ENCODE measurements at places on chromosomes 1 and 21. TPM values are rescaled to one million over a fixed set of nuclear protein-coding genes. Genes with fewer than 3 reads are reported as not detected.

DNA sequence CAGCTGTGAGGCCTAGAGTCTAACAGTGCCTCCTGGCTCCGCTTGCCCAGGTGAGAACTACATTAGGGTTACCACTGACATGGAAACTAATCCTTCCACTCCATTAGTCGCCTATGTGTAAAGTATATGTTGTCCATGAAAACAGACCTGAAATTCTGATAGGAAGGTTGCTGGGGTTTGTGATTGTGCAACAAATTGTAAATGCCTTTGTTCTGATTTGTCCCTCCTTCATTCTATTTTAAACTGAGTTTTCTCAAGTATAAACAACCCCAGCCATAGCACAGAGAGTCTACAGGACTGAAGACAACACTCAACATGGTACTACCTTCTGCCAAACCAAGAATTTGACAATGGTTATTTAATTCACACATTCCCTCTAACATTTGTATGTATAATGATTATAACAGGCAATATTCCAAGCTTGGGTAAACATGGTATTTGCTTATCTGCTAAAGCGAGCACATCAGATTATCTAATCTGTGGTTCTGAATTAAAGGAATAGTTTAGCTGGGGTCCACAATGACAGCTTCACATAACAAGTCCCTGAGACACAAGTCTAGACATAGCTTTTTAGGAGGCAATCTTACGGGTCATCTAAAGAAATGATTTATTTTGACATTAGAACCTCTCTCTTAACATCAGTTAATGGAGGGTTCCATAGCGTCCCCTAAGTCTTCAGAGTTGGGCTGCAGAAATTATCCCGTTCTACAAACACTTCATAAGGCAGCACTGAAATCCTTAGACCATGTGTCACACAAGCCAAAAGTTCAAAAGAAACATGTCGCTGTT is 633.0 kb downstream of the SMYD3 start:
- DNase-seq: no peak

The RUNX3 gene
- not detected for total RNA-seq

The SDF4 gene
- total RNA-seq: 104 TPM

- peak; percentile 98 for DNase-seq
Observed at GRCh38 chr1:156104065-156104810, 10.3 kb upstream of the LMNA start.

- no peak for DNase-seq
Observed at GRCh38 chr1:178091986-178092745, 1.7 kb upstream of the RASAL2 start.

DNA sequence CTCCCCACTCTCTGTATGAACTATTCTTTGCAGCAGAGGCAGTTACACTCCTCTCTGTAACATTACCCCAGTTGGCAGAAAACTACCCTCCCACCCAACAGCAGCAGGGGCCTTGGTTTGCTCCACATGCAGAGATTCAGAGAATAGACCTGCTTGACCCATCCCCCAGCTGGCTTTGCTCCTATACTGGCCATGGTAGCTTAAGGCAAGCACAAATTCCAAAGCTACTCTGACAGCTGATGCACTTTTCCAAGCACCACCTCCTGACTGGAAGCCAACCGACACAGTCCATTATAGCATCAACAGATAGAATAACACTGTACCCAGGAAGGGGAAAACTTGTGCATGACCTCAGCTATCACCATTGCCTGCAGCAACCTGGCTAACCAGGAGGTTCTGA is 846.5 kb upstream of the NCAM2 start:
- no peak for DNase-seq

The ORC1 gene
- total RNA-seq: 6.5 TPM

- DNase-seq: no peak
Observed at GRCh38 chr1:67731322-67731721, 46.3 kb downstream of the GADD45A start.

- DNase-seq: no peak
Observed at GRCh38 chr1:100879422-100879821, 15.2 kb downstream of the EXTL2 start.

DNA sequence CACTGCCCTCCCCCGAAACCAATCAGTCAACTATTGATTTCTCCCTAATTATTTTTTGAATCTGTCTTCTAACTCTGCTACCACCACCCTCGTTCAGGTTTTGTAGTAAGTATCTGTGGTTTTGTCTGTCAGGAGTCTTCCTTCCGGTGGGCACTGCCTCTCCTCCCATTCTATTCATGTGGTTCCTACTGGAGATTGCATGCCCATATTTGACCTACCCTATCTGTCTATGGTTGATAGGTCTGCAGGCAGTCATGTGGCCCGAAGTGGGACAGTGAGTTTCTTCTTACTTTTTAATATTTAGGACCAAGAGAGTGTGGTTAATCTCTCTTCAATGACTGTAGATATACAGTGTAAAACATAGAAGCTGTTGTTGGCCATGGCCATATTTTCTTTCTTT is 17.8 kb upstream of the MAST2 start:
- DNase-seq: no peak

The IGSF9 gene
- not detected for total RNA-seq

The CTH gene
- 1.0 TPM for total RNA-seq

The RGS5 gene
- total RNA-seq: 1.0 TPM

DNA sequence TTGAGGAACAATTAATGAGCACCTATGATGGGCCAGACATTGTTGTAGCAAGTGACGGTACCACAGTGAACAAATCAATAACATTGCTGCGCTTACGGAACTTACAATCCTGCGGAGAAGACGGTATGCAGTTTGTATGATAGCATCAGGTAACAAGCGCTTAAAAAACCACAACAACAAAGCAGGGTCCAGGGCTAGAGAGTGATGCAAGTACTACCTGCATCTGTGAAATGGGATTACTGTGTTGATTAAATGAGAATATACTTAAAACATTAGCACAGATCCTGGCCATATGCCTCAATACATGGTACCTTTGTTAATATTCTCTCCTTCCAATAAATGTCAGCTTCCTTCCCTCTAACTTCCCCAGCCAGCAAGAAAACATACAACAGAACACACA is 110.6 kb upstream of the ADAR start:
- no peak for DNase-seq

- no peak for DNase-seq
Observed at GRCh38 chr1:200005165-200005564, 22.3 kb upstream of the NR5A2 start.

The PCNX2 gene
- 1.4 TPM for total RNA-seq

The OR2G6 gene
- total RNA-seq: not detected

- no peak for DNase-seq
Observed at GRCh38 chr1:11280719-11281376, 7.8 kb downstream of the UBIAD1 start.

The PYHIN1 gene
- not detected for total RNA-seq

DNA sequence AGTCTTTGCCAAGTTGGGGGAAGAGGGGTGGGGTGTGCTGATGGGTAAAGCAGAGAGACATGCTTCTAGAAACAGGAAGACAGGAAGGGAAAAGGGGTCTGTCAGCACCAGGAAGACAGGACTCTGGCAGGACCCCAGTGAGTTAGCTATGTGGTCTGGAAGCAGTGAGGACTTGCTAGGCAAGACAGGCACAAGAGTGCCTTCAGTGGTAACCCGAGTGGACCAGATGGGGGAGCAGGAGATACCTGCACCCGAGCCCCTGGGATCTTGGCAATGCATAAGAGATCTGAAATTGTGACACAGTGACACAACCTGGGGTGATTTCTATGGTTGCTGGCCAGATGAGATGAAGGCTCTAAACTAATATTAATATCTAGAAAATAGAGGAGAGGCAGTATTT is 7.0 kb downstream of the TLR5 start:
- DNase-seq: no peak

The UQCRHL gene
- 0.76 TPM for total RNA-seq

DNA sequence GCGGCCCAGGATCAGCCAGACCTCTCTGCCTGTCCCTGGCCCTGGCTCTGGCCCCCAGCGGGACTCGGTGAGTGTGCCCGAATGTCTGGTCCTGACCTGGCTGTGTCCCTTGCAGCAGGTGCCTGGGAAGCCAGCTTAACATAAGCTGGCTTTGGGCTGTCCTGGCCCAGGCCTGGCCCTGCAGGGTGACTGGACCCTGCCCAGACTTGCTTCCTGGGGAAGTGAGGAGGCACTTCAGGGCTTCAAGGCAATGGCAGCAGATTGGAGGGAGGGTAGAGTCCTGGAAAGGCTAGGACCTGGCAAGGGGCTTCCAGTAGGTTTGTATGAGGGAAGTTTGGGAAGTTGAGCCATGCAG is 16.4 kb downstream of the RPS6KA1 start:
- DNase-seq: no peak

The GJB3 gene
- under 0.01 TPM for total RNA-seq

- DNase-seq: no peak
Observed at GRCh38 chr21:45838634-45839033, 142.9 kb upstream of the COL6A1 start.

- DNase-seq: no peak
Observed at GRCh38 chr1:243557866-243558265, 292.2 kb downstream of the AKT3 start.

The KRTAP19-4 gene
- total RNA-seq: not detected

GRCh38 chr1:159591981-159592380 is 4.4 kb downstream of the APCS start:
- no peak for DNase-seq

DNA sequence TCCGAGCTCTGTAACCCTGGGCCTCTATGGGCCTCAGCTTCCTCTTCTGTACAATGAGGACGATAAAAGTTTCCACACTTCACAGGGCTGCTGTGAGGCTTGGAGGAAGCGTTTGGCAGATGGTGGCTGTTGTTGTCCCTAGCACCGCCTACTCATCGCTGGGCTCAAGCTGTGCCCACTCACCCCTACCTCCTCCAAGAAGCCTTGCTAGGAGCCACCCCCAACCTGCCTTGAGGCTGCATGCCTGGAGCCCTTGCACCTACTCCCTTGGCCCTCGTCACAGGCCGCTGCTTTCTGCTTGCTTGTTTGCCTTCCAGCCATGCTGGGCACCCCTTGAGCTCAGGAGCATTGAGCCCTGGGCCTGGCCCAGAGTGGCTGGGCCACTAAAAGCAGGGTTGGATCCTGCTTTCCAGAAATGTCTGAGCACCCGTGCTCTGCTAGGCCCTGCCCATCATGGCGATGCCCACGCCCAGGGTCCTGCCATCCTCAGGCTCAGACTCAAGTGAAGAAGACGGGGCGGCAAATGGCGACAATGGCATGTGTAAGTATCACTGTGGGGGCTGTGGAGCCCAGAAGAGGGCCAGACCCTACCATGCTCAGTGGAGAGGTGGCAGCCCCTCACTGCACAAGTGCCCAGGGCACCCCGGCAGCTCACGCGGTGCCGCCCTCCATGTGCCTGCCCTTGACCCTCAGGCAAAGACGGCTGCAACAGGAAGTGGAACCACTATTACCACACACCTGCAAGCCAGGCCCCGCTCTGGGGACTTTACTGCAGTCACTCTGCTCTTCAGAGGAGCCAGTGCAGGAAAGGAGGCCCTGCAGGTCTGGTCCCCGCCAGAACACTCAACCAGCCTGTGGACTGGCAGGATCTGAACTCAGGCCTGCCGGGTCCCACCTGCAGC is 9.5 kb downstream of the SH3BGRL3 start:
- no peak for DNase-seq

DNA sequence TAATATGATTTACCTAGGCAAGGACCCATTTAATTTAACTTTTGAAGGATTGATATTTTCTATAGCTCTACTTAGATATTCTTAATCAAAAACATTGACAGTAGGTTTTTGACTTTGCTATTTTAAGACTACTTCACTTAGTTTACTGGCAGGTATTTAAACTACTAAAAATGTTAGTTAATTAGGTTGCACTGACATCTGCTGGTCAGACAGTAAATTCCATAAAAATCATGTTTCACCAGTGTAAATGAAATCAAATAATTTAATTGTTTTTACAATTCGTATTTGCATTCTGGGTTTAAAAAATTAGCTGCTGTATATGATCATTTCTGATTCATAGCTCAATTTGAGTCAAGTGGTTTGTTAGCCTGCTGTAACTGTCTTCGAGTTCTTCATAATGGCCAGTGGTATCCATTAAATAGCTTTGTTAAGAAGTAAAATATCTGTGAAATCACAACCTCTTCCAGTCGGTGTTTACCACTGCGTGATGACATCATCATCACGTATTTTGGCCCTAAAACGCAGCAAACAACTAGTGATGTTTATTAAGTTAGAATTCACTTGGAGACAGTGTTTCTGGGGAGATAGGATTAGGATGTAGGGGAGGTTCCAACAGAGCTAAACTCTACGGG is 26.2 kb downstream of the EXTL2 start:
- peak; percentile 40 for DNase-seq

DNA sequence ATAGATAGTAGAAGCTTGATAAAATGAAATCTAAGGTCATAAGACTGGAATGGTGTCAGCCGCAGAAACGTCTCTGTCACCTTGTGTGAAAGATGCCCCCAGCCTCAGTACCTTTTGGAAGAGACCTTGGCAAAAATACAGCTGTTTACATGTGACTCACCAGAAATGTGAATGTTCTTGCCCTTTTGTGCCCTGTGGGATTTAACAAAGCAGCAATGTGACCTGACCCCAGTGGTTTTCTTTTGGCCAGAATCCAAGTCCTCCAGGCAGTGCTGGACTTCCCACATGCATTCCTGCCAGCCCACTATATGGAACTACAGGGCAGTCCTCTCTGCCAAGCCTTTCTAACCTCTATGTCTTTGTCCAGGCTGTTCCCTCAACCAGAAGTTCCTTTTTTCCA is 27.2 kb upstream of the LRRC8C start:
- DNase-seq: no peak

DNA sequence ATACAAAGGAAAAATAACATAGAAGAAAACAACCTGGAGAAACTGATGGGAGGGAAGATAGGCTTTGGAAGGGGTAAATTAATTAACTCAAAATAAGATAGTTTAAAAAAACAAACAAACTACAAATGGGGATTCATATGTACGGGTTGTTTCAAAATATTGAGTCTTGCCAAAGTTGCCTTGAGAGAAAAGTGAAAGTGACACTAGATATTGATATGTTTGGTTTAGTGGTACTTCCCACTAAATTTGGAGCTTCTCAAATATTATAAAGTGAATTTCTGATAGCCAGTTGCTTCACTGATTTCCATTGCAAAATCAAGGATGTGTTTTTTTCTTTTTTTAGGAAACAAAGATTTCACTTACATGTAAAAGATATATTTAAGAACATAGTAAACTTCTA is 149.5 kb upstream of the RUNX1 start:
- no peak for DNase-seq

DNA sequence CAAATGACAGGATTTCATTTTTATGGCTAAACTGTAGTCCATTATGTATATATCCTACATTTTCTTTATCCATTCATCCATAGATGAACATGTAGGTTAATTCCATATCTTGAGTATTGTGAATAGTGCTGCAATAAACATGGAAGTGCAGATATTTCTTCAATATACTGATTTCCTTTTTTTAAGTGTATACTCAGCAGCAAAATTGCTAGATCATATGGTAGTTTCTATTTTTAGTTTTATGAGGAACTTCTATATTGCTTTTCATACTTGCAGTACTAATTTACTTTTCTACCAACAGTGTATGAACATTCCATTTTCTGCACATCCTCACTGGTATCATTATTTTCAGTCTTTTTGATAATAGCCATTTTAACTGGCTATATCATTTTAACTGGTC is 30.1 kb downstream of the OR10J5 start:
- DNase-seq: no peak

DNA sequence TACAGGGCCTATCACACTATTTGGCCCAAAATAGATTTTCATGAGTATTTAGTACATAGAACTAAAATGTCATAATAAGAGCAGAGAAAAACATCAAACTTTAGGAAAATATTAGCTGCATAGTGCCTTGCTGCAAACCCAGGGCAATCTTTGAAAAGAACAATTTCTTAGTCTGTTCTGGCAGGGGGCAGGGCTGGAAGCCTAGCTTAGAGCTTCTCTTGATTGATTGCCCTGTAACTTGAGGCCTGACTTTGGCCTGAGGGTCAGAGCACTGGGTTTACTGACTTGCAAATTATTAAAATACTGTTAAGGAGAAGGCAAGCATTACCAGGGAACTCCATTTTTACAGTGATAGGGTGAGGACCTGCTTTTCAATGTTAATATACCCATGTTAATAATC is 115.8 kb upstream of the SPAG17 start:
- no peak for DNase-seq

The VWA1 gene
- 6.9 TPM for total RNA-seq
